ENCODE measurements at places on chromosomes 7 and 10.

DNA sequence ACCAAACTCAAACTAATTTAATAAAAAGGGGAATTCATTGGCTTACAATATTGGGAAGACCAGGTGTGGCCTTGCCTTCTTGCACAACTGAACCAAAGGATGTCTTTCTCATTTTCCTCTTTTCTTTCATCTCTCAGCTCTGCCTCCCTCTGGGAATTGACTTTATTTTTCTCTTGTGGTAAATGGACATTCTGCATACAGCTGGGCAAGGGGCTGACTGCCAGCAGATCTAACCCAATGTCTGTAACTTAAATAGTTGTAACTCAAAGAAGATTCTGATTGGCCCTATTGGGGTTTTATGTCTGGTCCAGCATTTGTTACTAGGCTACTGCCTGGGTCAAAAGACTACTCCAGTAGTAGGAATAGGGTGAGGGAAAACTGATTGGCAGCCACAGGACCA, 15.3 kb downstream of the PTTG1IP2 start:
- DNase-seq, result no peak

GRCh38 chr7:159142199-159142598, 2.5 kb downstream of the VIPR2 start:
- DNase-seq, result no peak

DNA sequence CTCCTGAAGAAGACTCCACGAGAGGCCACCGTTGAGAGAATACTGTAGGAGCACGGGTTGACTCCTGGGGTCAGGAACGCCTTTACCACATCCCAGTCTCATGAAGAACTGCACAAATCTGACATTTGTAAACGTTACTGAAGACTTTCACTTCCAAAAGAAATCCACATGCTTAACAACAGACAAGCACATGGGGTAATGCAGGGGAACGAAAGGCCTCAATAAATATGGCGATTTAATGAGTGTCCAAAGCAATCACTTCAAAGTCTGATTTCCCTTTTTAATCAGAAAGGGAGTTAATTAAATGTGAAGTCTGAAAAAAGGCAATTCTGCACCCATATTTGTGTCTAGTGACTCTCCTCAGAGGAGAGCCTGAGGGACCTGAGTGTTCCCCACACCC, 94.3 kb upstream of the SLC26A5 start:
- DNase-seq, result no peak

GRCh38 chr10:59892697-59893096, 13.7 kb downstream of the CCDC6 start:
- no peak for DNase-seq

GRCh38 chr10:108465871-108466641, 1301.5 kb upstream of the SORCS1 start:
- DNase-seq, result no peak

- DNase-seq, result no peak
Observed at GRCh38 chr7:7628476-7628875, 12.1 kb upstream of the UMAD1 start.
